NCI-H1092 (cell line): ENCODE measurements at places on chromosomes 3 and 15.

- DNase-seq: no peak
These were observed 34.3 kb downstream of the GOLIM4 start for GRCh38 chr3:168061332-168061996.

GRCh38 chr3:117647435-117647834 lies 937.9 kb downstream of the TUSC7 start:
- no peak for DNase-seq

- DNase-seq: no peak
These were observed 136.1 kb downstream of the ADAMTS9 start for GRCh38 chr3:64551697-64552096.

- no peak for DNase-seq
These were observed 30.9 kb downstream of the PIAS1 start for GRCh38 chr15:68085052-68085451.

DNA sequence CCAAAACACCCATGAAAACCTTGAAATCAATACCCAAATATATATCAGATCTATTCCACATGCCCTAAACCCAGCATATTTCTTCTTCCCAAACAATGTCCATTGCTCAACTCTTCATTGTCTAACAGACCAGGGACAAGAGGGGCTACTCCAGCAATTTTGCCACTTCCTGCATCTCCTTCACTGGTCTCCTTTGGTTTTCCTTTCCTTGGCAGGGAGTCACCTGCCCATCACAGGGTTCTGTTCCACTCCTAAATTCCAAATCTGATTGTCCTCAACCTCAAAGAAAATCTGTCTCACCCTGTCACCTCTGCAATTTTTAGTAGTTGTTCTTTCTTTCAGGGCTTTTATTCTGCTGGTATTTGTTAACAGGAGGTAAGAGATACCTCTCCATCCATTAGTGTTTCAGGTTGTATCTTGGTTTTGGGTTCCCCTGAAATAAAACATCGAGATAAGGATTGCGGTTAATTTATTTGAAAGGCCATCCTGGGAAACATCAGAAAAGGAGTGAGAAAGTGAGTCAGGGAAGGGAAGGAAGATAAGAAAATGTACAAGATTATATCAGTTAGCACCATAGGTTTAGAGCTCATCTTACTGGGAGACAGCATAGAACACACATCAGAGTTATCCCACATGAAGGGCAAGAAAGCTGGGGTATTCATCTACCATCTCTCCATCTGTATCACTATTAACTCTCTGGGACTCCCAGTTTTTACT lies 13.6 kb downstream of the ZBED2 start:
- DNase-seq: no peak

- no peak for DNase-seq
These were observed 91.3 kb downstream of the ARNT2 start for GRCh38 chr15:80495401-80495942.

DNA sequence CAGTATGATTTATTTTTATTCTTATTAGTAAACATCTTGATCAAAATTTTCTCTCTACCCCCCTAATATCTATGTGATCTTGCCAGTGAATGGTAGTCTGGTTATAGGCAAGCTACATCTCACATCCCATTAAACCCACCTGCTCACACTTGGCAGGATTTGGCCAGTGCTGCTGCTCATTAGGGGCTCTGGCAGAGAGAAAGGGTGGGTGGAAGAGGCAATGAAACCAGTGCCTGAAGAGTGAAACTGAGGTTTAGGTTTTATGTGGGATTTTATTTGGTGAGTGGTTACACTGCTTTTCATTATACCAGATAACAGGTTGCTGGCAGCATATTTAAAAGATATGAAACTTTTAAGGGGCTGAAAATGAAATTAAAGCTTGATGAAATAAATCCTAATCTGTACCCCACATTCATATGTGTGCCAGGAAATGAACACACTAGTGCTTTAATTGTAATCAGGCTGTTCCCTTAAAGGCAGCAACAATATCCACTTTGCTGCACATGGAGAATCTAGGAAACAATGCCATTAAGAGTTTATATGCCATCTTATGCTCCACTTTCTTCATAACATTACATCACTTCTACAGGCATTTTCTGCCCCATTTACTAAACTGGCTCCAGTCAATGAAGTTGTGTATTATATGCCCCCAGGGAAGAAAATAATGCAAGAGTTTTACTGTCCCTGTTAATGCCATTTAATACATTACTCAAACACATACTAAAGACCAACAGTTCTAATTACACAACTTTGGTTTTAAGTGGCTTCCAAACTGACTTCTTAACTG lies 688.7 kb downstream of the MECOM start:
- DNase-seq: peak; percentile 74

- DNase-seq: no peak
These were observed 38.2 kb downstream of the STAG1 start for GRCh38 chr3:136714020-136714419.

DNA sequence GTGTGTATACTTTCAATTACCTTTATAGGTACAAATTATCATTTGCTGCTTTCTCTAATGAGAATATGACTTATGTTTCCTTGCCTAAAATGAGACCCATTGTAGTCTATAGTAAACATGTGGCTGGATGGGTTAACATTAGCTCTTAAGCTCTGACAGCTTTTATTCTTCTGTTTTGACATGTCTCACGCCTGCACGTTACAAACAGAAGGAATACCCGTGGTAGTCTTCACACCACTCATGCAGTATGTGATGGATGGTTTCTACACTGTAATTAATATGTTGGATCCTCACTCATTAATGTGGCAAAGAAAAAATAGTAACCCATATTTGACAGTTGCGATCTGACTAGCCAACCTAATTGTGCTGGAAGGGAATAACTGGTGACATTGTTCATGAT lies 133.4 kb upstream of the MITF start:
- DNase-seq: no peak

DNA sequence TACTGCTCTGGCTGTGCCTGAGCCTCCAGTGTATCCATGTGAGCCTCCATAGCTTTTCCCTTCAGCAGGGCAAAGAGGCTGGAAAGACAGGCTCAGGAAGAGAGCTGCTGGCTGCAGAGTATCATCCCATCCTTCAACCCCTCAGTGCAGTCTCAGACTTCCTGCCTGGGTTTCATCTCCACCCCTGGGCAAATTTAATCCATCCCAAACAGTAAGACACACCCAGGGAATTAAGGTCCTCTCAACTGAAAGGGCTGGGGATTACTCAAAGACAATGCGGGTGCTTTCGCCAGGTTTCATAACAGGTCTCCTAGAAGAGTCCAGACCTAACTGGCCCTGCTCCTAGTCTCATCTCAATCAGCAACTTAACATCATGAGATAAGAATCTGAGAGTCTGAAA lies 15.5 kb downstream of the SLCO2A1 start:
- DNase-seq: no peak

- no peak for DNase-seq
These were observed 26.6 kb upstream of the GBE1 start for GRCh38 chr3:81788044-81788443.

DNA sequence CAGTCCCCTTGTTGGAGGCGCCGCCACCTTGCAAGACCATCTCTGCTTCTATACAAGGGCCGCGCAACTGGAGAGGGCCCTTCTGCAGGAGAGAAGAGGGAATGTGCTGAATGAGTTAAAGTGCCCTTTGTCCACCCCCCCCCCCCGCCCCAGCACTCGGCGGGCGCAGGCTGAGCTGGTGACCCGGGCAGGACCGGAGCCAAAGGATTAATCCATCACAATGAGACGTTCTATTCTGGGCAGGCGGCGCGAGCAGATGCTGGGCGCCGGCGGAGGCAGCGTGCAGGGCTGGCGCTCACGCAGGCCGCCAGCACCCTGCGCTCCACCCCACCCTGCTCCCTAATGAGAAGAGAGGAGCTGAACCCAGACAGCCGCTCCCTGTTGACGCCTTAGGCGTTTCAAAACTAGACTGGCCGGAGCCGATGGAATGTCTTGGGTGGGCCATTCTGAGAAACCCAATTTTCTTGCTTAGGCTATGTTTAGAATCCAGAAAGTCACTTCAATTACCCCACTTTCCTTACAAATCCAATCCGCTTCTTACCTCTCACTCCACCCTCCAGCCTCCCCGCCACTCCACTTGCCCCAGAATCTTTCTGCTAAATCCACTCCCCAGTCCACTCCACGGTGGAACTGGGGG lies 32.9 kb downstream of the GJD2 start:
- DNase-seq: peak; percentile 47

- DNase-seq: no peak
These were observed 16.8 kb upstream of the LARS2 start for GRCh38 chr3:45371621-45372020.

DNA sequence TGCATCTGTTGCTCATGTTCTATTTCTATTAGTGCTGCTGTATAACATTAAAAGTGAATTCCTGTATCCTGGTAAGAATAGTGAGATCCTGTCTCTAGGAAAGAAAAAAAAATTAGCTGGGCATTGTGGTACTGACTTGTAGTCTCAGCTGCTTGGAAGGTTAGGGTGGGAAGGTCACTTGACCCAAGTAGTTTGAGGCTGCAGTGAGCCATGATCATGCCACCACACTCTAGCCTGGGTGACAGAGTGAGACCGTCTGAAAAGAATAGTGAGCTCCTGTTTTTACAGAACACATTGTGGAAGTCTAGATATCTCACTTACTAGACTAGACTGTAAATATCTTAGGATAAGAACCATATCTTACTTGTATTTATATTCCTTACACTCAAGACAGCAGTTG lies 4.6 kb downstream of the ATP11B start:
- no peak for DNase-seq

DNA sequence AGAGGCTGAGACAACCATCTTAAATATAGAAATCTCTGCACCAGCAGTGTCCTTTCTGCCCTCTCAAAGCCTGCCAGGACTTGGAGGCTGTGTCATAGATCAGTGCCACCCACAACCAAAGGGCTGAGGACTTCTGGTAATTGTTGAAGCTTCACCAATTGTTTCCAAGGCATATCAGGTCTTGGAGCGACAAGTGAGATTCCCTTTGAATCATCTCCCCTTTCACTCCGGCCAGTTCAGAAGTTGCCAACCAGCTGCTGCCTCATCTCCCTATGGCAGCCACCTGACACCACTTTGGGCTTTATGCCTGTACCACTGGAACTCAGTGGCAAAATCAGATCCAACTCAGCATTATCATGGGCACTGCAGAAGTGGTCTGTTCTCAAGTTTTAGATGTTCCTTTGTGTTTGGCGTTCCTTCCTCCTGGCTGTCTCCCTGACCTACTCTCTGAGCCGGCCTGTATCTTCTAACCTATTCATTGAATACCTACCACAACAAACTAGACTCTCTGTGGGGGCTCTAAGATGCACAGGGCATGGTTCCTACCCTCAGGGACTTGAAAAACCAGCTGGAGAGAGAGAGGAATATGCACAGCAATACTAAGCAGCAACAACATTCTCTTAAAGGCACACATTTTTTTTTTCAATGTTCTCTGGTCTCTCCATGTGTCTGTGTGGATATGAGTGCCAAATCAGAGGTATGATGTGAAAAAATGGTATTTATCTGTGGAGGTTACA lies 90.8 kb upstream of the PFN2 start:
- no peak for DNase-seq

DNA sequence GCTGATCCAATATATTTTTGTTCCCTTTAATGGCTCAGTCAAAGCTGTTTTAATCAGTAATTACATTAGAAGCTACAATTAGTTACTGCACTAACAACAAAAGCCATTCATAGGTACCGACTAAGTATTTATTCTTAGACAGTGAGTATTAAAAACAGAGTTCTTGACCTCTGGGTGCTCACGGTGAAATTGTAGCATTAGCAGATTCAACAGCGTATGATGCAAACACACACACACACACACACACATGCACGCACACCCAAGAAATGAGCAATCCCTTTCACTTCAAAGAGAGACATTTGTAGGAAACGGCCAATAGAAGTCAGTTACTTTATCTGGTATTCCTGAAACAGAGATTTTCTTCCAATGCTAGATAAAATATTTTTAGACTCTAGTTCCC lies 27.0 kb upstream of the MITF start:
- no peak for DNase-seq

- DNase-seq: no peak
These were observed 928 bp upstream of the CCR4 start for GRCh38 chr3:32950516-32950915.

GRCh38 chr3:71652781-71653413 lies 69.4 kb upstream of the FOXP1 start:
- DNase-seq: no peak

- DNase-seq: no peak
These were observed 126.5 kb upstream of the MITF start for GRCh38 chr3:69612791-69613190.

GRCh38 chr3:186044968-186045367 lies 63.9 kb downstream of the ETV5 start:
- no peak for DNase-seq

DNA sequence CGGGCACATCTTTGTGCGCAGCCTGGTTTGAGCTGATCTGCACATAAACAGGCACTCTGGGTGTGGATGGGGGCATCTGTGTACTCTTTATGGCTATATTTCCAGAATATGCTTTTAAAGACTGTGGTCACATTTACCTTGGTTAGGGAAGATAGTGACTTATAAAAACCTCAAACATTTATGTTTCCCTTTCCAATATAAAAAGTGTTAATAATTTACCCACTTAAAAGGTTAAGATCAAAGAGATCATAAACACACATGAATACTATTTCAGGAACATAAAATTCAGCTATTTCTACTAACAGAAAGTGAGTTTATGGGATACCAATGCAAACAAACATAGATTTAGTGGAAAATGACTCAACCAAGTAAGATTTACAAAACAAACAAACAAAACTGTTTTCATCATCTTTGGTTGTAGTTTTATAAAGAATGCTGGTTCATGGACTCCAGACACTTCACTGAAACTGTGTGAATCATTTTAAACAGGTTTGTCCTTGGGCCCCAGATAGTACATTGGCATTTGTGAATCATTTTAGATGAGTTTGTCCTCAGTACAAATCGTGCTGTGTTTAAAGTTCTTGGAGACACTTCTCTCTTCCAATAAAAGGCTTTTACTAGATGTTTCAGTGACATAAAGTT lies 253.5 kb upstream of the CTDSPL start:
- DNase-seq: no peak

GRCh38 chr3:13141991-13142412 lies 68.8 kb upstream of the IQSEC1 start:
- DNase-seq: no peak

GRCh38 chr3:46163556-46164041 lies 44.5 kb downstream of the CCR1 start:
- DNase-seq: no peak

DNA sequence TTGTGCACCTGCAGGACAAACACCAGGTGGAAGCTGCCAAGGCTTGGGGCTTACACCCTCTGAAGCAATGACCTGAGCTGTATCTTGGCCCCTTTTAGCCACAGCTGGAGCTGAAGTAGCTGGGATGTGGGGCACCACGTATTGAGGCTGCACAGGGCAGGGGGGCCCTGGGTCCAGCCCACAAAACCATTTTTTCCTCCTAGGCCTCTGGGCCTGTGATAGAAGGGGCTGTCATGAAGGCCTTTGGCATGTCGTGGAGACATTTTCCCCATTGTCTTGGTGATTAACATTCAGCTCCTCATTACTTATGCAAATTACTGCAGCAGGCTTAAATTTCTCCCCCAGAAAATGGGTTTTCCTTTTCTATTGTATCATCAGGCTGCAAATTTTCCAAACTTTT lies 27.6 kb upstream of the MME start:
- DNase-seq: no peak

DNA sequence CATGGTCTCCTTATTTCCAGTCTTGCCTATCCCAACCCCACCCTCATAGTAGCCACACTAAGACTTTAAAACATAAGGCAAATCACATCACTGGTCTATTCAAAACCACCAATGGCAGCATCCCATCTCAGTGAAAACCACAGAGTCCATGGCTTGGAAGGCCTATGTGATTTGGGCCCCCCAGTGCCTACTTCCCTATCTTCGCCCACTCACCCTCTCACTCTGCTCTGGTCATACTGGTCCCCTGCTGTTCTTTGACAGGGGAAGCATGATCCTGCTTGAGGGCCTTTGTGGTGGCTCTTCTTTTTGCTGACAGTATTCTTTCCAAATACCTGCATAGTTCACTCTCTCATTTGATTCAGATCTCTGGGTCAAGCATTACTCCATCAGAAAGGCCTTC lies 3.3 kb downstream of the GTF2A2 start:
- no peak for DNase-seq
